ENCODE measurements at places on chromosomes 11 and 22. TPM values are rescaled to one million over a fixed set of nuclear protein-coding genes. Genes with fewer than 3 reads are reported as not detected.

- no peaks in the 10 kb centered on the region for H3K4me1 ChIP-seq
- DNase-seq, result no peak
- no peaks in the 10 kb centered on the region for H3K36me3 ChIP-seq
- H3K27me3 ChIP-seq, result peaks cover 14% of the 10 kb centered on the region
- no peak overlapping the region for H3K27ac ChIP-seq
These were observed 2.3 kb upstream of the SEC14L3 start for GRCh38 chr22:30474121-30474520.

GRCh38 chr11:110818032-110818687 lies 105.9 kb upstream of the ARHGAP20 start:
- no peak overlapping the region for H3K4me3 ChIP-seq
- no peak for DNase-seq
- no peak overlapping the region for H3K27ac ChIP-seq
- no peaks in the 10 kb centered on the region for H3K4me1 ChIP-seq
- no peaks in the 10 kb centered on the region for H3K36me3 ChIP-seq

DNA sequence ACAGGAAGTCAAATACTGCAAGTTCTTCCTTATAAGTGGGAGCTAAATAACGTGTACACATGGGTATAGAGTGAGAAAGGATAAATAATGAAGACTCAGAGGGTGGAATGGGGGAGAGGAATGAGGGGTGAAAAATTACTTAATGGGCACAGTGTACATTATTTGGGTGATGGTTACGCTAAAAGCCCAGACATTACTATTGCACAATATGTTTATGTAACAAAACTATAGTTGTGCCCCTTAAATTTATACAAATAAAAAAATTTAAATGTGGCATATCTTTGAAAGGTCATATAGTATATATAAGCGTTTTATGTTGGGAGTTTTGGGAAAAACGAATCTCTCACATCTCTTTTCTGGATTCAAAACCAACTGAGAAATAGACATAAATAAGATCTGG lies 96.1 kb downstream of the KIF18A start:
- no peaks in the 10 kb centered on the region for H3K4me1 ChIP-seq
- no peaks in the 10 kb centered on the region for H3K36me3 ChIP-seq
- no peaks in the 10 kb centered on the region for H3K27me3 ChIP-seq
- DNase-seq, result no peak
- H3K27ac ChIP-seq, result no peak overlapping the region

DNA sequence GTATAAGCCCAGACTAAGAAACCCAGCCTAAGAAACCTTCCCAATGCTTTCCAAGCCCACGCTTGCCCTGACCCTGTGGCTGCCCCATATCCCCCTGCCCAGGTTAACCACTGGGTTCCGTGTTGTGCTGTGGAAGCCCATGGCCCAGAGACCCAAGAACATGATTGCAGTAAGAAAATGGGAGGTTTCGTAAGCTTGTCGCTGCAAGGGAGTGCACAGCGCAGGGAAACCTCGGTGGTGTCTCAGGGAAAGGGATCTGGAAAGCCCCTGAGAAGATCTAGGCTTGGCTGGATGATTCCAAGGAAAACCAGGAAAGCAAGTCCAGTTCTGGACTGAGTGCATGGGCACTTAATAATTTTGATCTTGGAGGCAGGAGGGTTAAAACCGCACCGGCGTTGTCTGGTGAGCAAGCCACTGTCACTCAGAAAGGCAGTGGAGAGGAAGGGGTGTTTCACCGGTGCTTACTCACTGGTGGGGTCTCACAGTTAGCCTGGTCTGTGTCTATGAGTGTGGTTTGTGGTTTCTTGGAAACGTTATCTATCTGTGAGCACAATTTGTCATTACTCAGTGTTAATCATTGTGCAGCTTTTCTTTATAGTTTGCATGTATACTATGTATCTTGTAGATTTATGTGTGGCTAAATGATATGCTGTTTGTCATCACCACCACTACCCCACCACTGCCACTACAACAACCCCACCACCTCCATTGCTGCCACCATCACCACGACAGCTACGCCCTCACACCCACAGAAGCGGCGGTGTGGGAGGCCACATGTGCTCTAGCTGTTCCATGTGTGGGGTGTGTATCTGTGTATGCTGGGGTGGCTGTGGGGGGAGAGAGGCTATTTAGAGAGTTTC lies 53.3 kb upstream of the PRDM11 start:
- no peaks in the 10 kb centered on the region for H3K27me3 ChIP-seq
- DNase-seq, result peak; percentile 79
- no peaks in the 10 kb centered on the region for H3K36me3 ChIP-seq
- H3K27ac ChIP-seq, result peak overlapping the region; percentile 79

Gene SMTNL1
- polyA plus RNA-seq, result not detected

DNA sequence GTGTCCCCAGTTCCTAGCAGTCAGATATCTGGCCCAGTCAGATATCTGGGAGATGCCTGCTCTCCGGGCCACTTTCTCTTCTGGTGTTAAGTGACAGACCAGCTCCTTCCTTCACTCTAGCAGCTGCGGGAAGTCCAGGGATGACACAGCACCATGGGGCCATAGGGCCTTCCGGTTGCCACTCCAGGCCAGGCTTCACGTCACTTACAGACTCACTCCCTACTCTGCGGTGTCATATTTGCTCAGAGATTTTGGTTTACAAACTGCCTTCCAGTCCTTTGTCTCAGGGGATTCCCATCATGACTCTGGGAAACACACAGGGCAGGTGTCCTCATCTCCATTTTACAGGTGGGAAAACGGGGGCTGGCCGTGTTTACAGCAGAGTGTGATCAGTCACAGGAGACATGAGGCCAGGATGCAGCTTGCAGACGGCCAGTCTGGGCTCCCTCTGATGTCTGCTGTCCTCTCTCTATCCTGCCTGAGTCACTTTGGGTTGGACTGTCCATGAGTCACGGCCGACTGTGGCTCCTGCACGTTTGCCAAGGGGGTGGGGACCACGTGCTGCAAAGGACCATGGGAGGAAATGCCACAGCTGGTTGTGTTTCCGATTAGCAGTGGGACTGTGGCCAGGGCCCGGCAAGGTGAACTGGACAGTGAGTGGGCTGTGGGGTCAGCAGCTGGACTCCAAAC lies 8.2 kb upstream of the TBC1D22A start:
- no peaks in the 10 kb centered on the region for H3K27me3 ChIP-seq
- H3K36me3 ChIP-seq, result no peaks in the 10 kb centered on the region
- H3K4me3 ChIP-seq, result no peak overlapping the region

GRCh38 chr11:6889835-6890234 lies 2.5 kb downstream of the OR2D2 start:
- H3K27ac ChIP-seq, result no peak overlapping the region
- no peaks in the 10 kb centered on the region for H3K27me3 ChIP-seq
- DNase-seq, result no peak
- no peaks in the 10 kb centered on the region for H3K4me1 ChIP-seq
- no peaks in the 10 kb centered on the region for H3K36me3 ChIP-seq
- no peak overlapping the region for H3K4me3 ChIP-seq

Gene GAB4
- polyA plus RNA-seq, result not detected

DNA sequence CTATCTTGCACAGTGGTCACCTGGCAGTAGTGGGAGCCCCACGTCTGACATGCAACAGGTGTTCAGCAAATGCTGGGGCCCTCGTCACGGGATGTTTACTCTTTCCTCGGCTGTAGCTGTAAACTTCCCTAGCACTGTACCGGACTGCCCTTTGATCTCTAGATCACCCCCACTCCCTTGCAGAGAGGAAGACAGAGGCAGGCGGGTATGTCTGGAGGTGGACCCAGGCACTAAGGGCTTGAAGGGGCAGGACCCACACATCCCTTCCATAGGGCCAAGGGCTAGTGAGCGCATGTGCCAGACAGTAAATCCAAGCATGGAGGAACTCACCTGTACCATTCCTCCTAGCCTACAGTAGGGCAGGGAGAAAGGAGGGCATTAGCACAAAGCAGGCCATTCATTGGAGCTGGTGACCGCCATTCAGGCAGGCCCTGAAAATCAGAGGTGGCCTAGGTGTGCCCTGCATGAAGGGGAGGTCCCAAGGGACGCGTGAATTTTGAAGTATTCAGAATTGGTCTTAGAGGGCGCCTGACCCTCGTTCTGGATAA lies 1.9 kb upstream of the SMTN start:
- H3K4me1 ChIP-seq, result peaks cover 55% of the 10 kb centered on the region
- H3K36me3 ChIP-seq, result no peaks in the 10 kb centered on the region
- no peaks in the 10 kb centered on the region for H3K27me3 ChIP-seq
- DNase-seq, result no peak

Gene TTC9C
- 35.6 TPM for polyA plus RNA-seq

DNA sequence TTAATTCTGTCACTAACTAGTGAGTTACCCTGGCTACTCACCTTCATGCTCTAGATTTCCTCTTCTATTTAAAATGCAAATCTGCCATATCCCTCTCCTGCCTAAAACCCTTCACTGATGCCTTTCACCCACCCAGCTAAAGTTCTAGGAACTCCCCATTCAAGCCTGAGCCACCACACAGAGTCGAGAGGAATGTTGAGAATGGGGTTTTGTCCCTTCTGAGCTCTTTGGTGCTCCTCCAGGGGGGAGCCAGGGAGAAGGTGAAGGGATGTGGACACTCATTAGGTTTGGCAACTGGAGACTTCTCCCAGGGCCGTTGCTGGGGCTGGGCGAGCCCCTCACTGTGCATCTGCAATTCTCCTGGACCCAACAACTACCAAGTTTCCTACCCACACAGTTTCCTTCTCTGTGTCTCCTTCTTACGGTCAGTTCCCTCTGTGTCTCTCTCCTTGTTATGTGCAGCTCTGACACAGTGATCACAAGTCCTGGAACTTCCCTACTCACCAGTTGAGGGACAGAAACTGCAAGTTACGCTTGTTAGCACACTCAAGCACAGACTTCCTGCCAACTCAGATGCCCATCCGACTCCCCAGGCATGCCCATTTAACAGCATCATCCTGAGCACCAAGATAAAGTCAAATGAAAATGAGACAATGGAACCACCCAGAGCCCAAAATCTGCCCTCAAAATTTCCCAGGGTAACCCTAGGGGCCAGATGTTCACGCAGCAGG lies 6.5 kb upstream of the IL10RA start:
- H3K4me1 ChIP-seq, result peaks cover 58% of the 10 kb centered on the region
- H3K27ac ChIP-seq, result peak overlapping the region; percentile 80
- peak; percentile 71 for DNase-seq
- H3K27me3 ChIP-seq, result no peaks in the 10 kb centered on the region
- no peak overlapping the region for H3K4me3 ChIP-seq

- no peaks in the 10 kb centered on the region for H3K27me3 ChIP-seq
- H3K27ac ChIP-seq, result no peak overlapping the region
These were observed 6.8 kb upstream of the GGA1 start for GRCh38 chr22:37601540-37602442.

GRCh38 chr11:2434506-2435255 lies 9.6 kb downstream of the TRPM5 start:
- H3K27ac ChIP-seq, result no peak overlapping the region
- H3K36me3 ChIP-seq, result no peaks in the 10 kb centered on the region
- H3K4me3 ChIP-seq, result no peak overlapping the region
- no peaks in the 10 kb centered on the region for H3K4me1 ChIP-seq

Gene DDI1
- not detected for polyA plus RNA-seq

Gene ADAMTS15
- polyA plus RNA-seq, result 0.43 TPM

DNA sequence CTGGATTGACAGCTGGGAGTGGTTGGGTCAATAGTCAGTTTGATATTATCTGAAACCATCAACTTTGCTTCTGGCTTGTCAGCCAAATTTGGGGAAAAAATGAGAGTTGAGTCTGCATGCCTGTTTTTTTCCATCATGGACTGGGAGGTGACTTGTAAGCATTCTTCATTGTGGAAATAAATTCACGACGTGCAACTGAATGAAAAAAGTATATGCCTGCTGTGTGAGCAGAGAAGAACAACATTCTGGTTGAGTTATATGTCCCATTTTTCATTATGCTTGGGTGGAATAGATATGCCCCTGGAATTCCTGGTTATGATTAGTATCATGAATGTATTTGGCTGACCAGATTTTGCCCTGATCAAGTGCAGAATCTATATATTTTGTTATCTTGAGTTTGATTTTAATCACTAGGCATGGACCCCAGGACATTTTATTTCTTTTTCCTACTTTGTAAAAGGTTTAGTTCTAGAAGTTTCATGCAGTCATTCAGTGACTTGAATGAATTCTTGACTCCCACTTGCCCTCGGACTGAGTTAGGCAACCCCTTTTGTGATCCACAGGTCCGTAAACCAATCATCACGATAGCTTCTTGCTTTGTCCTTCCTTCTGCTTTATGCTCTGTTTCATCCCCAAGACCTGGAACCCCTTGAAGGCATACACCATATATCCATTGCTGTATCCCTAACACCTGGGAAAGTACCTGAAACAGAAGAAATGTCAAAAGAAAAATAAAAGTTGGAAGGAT lies 205.8 kb downstream of the NAV2 start:
- H3K36me3 ChIP-seq, result no peaks in the 10 kb centered on the region
- H3K4me1 ChIP-seq, result no peaks in the 10 kb centered on the region
- no peak overlapping the region for H3K4me3 ChIP-seq
- DNase-seq, result no peak
- no peaks in the 10 kb centered on the region for H3K27me3 ChIP-seq
- no peak overlapping the region for H3K27ac ChIP-seq

Gene MRGPRG
- not detected for polyA plus RNA-seq

DNA sequence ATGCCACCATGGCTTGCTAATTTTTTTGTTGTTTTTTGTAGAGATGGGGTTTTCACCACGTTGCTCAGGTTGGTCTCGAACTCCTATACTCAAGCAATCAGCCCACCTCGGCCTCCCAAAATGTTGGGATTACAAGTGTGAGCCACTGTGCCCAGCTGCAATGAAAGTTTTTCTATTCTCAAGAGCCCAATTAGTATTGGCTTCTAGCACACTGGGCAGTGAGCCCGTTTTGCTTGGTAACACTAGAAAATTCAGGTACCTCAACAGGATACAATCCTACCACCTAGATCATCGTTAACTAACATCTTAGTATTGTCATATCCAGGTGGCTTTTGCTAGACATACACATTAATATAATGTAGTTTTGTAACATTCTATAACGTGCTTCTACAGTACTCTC lies 19.0 kb downstream of the SEC14L3 start:
- peaks cover 11% of the 10 kb centered on the region for H3K27me3 ChIP-seq
- no peaks in the 10 kb centered on the region for H3K4me1 ChIP-seq
- no peaks in the 10 kb centered on the region for H3K36me3 ChIP-seq
- H3K4me3 ChIP-seq, result no peak overlapping the region
- DNase-seq, result no peak
- H3K27ac ChIP-seq, result no peak overlapping the region

DNA sequence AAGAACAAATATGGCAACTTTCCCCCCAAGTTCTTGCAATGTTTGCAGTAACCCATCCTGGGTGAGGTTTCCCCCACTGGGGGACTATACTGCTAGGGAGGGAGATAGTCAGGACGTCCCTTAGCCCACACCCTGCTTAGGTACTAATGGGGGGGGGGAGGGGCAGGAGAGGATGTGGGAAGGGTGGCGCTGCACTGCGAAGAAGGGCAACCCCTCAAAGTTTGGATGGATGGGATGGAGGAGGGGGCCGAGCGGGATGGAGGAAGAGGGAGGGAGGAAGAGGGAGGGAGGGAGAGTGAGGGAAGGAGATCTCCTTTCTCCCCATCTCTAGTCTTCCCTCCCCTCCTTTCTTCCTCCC lies 100.6 kb upstream of the HSD17B12 start:
- H3K36me3 ChIP-seq, result no peaks in the 10 kb centered on the region
- peaks cover 100% of the 10 kb centered on the region for H3K27me3 ChIP-seq
- no peak overlapping the region for H3K27ac ChIP-seq
- DNase-seq, result no peak
- H3K4me1 ChIP-seq, result peaks cover 73% of the 10 kb centered on the region

- no peak overlapping the region for H3K27ac ChIP-seq
- no peaks in the 10 kb centered on the region for H3K36me3 ChIP-seq
- H3K4me3 ChIP-seq, result no peak overlapping the region
- no peak for DNase-seq
- H3K27me3 ChIP-seq, result no peaks in the 10 kb centered on the region
These were observed 1373.1 kb downstream of the TBC1D22A start for GRCh38 chr22:48135592-48135991.

- H3K4me3 ChIP-seq, result no peak overlapping the region
- no peaks in the 10 kb centered on the region for H3K27me3 ChIP-seq
- H3K27ac ChIP-seq, result no peak overlapping the region
- no peaks in the 10 kb centered on the region for H3K36me3 ChIP-seq
- H3K4me1 ChIP-seq, result no peaks in the 10 kb centered on the region
These were observed 112.4 kb upstream of the SERPIND1 start for GRCh38 chr22:20661473-20661872.

Gene APOA5
- not detected for polyA plus RNA-seq
